Fibroblast of the aortic adventitia (primary cell): ENCODE measurements at places on chromosomes 5 and 9.

DNA sequence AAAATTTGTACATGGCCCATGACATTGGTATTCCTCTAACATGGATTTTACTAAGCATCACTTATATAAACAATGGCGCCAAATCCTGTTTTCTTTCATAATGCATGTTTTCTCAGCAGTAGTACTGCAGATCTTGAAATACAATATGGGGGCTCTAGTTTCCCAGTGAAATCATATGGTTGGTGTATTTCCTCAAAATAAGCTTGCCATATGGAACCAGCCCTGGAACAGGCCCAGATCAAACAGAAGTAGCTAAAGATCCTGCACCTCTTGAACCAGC is 163.9 kb downstream of the ZNF608 start:
- no peak for DNase-seq

- DNase-seq, result no peak
These were observed 10.4 kb upstream of the SH3TC2 start for GRCh38 chr5:149073213-149073612.

DNA sequence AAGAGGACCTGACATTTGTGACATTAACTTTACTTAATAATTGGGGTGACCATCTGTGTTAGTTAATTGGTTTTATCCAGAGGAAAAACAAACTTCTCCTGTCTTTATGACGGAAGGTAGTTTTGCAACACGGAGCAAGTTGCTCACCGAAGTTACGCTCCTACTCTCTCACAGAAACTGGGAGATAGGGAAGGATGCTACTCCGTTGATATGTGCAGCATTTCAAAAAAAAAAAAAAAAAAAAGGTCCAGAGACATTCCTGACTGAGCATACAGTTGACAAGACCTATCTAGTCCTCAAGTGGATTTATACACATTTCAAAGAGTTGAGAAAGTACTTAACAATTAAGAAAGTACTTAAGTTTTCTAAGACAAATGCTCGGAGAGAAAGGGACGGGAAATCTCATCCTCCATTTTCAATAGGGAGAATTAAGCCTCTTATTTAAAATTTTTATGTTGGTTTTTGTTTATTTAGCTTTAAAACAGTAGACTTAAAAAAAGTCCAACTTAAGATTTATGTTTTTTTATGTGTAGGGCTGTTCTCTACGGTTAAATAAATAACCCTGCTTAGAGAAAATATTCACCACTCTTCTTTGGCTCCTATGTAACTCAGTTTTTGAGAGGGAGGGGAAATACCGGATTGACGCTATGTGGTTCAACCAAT is 455 bp upstream of the FER start:
- DNase-seq, result no peak

DNA sequence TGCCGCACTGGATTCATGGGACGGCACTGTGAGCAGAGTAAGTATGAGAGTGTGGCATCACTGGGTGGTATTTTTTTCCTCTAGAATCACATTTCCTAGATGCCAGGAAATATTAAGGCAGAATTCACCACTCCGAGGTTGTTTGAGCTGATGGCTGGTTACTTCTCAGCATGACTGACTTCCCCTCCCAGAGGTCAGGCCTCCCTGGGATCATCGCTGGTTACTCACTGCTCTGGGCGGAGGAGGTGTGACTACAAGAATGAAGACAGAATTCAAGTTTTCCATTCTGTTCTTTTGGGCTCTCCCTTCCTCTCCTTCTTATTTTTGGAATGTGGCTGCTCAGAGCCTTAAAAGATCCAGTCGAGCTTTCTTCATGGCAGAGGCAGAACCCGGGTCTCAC is 76.6 kb upstream of the PRRC1 start:
- no peak for DNase-seq

- no peak for DNase-seq
These were observed 79.6 kb upstream of the MAST4 start for GRCh38 chr5:66516550-66516949.

DNA sequence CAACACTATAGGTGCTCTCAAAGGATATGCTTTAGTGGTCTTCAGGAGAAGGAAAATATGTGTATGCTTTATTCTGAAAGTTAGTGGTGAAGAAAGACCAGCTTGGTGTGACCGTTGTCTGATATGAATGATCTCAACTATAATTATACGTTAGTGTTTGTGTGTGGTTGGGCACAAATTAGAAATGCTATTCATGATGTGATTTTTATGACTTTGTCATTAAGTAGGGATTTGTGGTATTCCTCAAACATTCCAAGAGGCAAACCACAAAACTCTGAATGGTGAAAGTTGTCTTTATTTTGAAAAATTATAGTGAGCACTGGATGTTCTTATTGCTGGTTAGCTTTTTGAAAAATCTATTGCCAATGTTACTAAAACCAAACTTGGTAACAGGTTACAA is 6.2 kb upstream of the F2R start:
- DNase-seq, result peak; percentile 80

DNA sequence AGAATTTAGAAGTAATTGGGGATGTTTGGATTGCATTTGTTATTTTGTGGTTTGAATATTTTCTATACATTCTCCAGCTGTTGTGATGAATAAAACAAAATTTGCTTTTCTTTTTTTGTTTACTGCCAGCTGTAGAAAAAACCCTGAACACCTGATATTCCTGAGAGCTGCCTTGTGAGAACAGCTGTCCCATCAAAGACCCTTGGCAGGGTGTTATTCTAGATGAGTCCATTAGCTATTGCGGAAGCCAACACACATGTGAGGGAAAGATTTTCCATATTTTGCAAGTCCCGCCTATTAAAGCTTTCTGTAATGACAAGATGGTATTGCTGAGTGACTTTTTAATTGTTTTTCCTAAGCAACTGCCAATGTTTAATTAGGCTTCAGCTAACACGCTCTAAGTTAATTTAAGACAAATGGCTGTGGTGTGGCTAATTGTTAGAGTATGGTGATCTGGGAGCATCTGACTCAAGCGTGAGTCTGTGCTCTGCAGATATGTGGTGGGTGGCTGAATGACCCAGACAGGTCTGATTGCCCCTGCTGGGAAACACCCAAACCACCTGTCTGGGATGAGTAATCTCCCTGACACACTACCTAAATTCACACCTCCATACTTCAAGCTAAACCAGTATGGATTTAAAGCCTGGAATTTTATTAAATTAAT is 86.5 kb upstream of the PRLR start:
- no peak for DNase-seq

DNA sequence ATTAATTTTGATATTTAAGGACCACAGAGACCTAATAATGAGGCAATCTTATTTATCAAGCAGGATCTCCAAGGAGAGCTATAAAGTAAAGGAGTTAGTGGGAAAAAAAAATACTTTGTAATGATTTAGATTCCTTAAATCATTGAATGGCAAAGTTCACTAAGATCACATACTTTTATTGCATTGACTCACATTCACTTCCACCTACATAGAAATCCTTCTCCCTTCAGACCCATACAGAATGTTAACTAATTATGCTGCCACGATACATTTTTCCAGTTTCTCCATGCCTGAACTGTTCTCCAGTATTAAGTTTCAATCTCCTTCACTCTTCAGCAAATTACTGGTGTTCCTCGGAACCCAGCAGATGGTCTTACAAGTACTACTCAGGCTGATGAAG is 388.7 kb downstream of the EFNA5 start:
- DNase-seq, result no peak

DNA sequence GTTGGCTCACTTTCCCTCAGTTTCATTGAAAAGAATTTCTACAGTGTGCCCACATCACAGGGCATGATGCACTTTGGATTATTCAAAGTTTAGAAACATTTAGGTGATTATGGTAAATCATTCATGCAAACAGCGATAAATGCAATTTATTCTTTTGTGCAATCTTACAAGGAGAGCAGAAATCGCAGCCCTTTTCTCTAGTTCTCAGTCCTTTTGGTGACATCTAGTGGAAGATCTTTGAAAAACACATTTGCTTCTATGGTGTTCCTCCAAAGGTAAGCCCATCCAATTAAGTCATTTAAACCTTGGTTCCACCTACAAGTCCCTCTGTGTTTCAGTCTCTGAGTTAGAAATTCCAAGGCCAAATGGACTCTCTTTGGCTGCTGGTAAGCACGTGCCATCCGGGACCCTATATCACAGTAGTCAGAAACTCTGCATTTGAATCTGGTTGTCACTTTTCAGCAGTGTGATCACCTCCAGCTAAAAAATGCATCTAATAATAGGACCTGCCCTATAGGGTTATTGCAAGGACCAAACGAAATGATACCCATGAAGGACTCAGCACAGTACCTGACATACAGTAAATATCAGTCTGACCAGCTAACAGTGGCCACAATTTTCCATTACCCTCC is 66.4 kb downstream of the MACROH2A1 start:
- DNase-seq, result peak; percentile 82

- DNase-seq, result peak; percentile 26
These were observed 562.6 kb downstream of the NR2F1-AS1 start for GRCh38 chr5:93018461-93018860.

- no peak for DNase-seq
These were observed 129.4 kb downstream of the BASP1 start for GRCh38 chr5:17346811-17347210.

DNA sequence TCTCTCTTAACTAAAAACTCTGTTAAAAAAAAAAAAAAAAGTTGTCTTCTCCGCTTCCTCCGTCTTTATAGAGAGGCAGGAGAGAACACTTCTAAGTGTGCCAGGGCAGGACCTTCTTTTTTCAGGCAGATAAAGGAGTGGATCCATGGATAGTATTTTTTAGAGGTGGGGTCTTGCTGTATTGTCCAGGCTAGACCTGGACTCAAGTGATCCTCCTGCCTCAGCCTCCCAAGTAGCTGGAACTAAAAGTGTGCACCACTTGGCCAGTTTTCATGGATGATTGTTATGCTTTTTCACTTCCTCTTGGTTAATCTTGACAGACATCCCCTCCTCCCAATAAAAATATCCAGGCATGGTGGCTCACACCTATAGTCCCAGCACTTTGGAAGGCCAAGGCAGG is 20.0 kb upstream of the GNE start:
- DNase-seq, result no peak

GRCh38 chr5:86500947-86501346 is 116.8 kb upstream of the COX7C start:
- DNase-seq, result no peak

DNA sequence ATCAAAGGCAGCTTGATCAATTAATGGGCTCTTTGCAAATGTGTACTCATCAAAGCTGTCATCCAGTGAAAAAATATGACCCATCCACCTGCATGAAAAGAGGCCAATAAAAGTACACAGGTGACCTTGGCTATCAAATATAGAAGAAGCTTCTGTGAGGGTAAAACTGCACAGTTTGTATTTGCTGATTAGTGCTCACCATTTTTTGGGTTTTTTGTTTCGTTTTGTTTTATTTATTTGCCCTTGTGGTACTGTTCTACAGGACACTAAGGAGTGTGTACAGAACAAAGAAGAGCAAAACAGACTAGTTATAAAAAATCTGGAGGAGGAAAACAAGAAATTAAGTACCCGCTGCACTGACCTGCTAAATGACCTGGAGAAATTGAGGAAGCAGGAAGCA is 101.3 kb downstream of the CNTLN start:
- no peak for DNase-seq

DNA sequence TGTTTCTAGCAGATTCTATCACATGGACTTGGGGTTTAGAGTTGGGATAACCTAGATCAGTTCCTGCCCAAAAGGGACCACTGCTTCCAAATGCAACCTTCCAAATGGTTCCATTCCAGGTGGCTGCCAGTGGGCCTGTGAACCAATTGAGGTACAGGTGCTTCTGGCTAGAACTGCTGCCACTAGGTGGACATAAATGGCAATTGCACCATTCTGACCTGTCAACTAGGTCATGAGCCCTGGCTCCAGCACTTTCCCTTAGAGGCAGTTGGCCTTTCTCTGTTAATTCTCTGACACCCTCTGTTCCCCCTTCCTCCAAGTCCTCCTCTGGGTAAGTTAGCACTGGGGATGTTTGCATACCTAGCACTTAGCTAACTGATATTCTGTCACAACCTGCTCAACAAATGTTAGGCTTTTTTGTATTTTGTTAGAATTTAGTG is 16.6 kb upstream of the HEMGN start:
- DNase-seq, result peak; percentile 9

DNA sequence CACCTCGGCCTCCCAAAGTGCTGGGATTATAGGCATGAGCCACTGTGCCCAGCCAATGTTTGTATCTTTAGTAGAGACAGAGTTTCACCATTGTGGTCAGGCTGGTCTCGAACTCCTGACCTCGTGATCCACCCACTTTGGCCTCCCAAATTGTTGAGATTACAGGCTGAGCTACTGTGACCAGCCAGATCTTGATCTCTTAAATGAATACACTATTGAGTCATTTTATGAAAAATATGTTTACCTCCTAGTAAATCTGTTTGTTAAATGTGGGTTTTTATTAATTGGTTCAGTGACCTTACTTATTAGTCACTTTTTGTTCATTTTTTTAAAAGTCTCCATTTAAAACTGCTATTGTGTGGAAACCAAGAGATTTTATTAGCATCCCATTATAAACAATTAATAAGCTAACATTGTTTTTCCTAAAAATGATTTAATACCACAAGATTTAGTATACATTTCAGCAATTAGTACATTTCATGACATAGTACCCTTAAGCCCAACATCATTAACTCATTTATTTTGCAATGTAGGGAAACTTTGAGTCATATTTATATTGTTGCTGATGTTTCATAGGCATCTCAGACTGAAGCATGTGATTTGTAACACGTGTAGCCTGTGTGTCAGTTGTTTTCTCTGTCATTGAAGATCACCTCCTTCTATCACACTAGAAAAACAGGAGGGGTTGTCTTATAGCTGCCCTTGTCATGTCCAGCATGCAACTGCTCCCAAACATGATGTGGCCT is 261.2 kb downstream of the TAF11L14 start:
- DNase-seq, result no peak

GRCh38 chr5:388266-389196 is 54.4 kb upstream of the EXOC3 start:
- no peak for DNase-seq

- DNase-seq, result no peak
These were observed 15.7 kb upstream of the CEP120 start for GRCh38 chr5:123438902-123439301.

DNA sequence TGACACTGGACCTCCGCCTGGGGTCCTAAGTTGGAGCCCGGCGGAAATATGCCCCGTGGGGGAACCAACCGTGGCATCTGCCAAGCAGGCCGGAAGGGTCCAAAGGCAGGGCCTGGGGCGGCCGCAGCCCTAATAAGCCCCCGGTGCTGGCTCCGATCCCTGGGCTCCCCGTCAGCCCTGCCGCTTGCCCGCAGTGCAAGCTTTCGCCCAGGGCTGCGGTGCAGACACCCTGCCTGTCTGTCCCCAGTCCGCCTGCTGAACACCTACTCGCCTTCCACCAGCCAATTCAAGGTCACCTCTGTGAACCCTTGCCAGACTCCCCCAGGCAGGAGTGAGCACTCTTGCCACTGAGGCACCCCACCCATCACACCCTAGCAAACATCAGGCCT is 502 bp upstream of the PTGR1 start:
- no peak for DNase-seq

DNA sequence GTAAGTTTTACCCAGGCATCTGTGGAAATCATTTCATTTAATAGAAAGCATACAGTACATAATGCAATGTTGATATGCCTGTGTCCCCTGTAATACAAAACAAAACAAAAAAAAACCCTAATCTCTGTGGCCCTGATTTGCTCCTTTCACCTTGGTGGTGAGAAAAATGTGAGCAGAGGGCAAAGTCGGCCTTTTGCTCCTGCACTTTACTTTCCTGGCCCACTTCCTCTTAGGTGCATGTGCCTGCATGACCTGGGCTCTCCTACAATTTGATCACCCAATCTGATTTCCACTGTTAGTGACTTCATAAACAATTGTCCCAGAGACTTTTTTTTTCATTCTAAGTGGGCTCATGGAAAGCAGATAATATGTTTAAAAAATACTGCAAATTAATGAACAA is 424.3 kb downstream of the SEMA5A start:
- DNase-seq, result no peak

- DNase-seq, result peak; percentile 28
These were observed 46.4 kb upstream of the PSD2 start for GRCh38 chr5:139749242-139749641.

GRCh38 chr9:107367727-107368502 is 84.8 kb downstream of the RAD23B start:
- DNase-seq, result no peak
